ENCODE measurements at places on chromosomes 7 and 10.

DNA sequence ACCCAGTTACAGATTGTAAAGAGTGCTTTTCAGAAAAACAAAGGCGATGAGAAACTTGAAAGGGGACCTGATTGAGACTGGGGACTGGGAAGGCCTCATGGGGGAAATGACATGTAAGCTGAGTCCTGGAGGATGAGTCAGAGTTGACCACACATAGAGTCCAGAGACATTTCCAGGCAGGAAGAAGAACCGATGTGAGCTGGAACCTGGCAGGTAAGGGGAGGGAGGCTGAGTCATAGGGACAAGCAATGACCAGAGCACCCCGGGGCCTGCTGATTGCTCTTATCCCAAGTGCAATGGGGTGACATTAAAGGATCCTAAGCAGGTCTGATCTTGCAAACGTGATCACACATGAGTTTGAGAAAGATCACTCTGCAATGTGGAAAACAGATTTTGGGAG is 11.7 kb downstream of the TLL2 start:
- no peak for DNase-seq

GRCh38 chr7:18494821-18495408 is 634 bp upstream of the HDAC9 start:
- DNase-seq = no peak

- no peak for DNase-seq
Observed at GRCh38 chr10:5633166-5633749, 33.1 kb downstream of the ASB13 start.

- DNase-seq = no peak
Observed at GRCh38 chr7:2369139-2369538, 14.5 kb downstream of the EIF3B start.

GRCh38 chr7:125773113-125773785 is 843.6 kb upstream of the POT1 start:
- DNase-seq = no peak

DNA sequence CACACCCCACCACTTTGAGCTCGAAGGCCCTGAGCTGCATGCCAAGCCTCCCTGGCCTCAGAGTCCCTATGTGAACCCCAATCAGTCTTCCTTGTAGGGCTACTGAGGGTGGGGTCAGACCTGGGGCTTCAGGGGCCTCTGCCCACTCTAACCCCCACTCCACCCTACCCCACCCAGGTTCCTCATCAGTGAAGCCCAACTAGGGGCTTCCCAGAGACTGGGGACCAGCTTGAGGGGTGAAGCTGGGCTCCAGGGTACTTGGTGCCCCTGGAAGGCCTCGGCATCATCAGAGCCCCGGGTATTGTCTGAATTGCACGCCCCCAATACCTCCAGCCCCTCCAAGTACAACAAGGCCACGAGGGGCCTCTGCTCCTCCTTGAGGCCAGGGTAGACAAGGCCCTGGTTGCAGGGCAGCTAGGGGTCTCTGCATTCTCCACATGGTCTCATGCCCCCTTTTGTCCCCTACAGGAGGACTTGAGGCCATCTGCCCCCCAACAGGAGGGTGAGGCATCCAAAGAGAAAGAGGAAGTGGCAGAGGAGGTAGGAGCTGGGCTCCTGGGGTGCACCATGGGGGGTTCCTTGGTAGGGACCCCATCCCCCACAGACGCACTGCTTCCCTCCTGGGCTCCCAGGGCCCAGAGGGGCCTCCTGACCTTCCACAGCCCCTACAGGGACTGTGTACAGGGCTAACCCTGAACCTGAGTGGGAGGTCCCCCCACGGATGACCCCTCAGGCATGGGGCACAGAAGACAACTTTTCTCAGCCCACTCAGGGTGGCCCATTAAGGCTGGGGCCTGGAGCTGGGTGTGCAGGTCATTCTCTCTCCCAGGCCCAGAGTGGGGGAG is 4.0 kb downstream of the SNCG start:
- no peak for DNase-seq

DNA sequence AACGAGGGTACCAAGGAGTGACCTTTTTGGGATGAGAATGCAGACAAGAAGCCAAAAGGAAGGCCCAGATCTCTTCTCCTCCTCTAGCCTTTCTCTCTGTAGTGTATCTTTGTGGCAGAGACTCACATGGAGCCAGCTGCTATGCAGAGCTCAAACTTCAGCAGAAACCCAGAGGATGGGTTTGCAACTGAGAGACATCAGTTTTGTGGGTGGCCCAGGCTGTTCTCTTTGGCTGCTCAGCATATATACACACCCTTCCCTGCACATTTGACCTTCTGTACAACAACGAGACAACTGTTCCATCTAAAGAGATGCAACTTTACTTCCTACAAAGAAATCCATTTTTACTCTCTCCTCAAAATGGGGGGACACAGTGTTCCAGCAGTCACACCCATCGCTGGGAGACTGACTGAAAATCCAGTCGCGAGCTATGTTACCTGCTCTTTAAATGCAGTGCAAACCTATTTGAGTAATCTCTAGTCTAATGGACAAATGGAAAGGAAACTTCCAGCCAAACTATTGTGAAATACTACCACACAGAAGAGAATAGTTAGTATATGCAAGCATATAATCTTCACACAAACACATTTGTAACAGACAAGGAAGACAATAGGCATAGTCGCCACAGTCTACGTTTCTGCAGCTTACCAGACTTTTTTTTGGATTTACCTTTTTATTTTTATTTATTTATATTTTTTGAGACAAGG is 51.2 kb downstream of the GTF2I start:
- DNase-seq = no peak

DNA sequence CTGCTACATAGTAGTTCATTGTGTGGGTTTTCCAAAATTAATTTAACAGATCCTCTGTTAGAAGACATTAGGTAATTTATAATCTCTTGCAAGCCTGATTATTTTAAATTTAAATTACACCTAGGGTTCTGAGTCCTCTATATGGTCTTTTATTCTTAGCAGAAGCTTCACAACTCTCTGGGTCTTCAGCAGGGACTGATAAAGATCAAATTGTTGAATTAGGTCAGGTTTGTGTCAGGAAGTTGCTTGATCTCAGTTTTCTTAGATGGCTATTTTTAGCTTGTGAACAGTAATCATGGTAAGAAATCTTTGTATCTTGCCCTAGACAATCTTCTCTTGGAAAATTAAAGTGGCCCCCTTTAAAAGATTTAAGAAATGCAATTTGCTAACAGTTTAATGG is 183.1 kb upstream of the HDAC9 start:
- no peak for DNase-seq

DNA sequence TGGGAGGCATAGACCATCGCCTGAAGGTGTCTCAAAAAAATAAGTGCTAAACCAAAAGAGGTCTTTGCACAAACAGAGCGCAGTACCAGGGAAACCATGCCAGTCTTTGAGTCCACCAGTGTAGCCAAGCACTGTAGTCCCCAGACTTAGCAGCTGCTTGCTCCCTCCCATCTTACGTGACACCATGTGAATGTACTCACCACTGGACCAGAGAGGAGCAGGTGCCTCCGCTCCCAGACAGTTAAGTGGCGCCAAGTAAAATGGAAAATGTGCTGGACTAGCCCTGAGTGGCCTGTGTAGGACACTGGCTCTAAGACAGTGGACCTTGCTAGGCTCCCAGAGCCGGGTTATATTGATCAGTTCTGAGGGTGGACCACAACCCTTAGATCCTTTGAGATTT is 47.7 kb upstream of the PLEKHA1 start:
- no peak for DNase-seq

DNA sequence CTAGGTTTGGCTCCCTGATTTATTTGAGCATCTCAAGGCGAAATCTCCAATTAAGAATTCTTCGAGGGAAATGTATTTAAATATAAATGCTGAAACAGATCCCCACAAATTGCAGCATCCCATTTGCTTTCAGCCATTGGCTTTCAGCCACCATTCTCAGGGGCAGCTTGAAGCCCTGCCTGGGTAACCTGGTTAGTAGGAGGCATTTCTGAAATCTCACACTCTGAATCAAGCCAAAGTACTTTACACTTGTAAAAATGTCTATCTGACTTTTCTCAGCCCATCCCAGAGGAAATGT is 49.1 kb downstream of the GCC1 start:
- no peak for DNase-seq

- DNase-seq = no peak
Observed at GRCh38 chr7:6615723-6616555, 529 bp downstream of the ZNF853 start.

DNA sequence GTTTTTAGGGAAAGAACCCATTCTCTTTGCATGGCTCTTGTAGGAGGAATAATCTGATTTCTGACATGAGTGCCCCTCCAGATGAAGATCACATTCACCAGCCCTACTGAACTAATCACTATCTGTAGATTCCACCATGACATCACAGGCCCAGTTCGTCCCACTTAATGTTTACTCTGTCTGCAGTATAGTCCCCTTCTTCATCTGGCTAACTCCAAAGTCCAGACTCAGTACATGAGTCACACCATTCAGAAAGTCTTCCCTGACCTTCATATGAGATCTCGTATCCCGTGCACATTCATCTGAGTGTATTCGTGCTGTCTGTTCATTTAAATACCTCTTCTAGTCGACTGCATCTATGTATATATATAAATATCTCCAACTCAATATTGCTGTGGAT is 366.5 kb upstream of the AKR1E2 start:
- DNase-seq = peak; percentile 16

DNA sequence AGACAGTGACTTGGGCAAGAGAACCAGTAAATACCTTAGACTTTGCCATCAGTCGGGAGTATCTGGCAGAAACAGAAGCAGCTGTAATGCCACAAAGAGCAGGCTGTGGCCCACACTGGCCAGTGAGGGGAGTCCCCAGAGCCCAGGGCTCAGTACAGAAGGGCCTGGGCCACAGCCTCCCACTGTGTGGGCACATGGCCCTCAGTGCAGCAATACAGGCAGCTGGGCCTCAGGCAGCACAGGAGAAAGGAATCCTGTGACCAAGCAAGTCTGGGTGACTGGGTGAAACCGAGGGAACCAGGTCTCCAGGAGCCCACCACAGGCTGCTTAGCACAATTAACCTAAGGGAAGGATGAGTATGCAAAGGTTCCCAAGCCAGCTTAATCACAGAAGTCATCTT is 14.0 kb downstream of the WDR91 start:
- DNase-seq = no peak

DNA sequence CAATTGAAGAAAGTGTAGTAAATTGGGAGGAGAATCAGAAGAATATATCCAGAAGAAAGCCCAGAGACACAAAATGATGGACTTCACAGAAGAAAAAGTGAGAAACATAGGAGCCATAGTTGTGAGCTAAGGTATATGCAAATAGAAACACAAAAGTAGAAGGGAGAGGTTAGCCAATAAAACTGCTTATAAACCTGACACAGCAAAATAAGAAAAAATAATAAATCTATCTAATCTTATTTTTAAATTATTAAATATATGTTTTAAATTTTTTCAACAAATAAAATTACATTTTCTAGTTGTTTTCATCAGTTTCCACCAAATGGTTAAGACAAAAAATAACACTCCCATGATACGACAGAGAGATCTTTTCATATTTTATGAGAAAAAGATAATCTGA is 903.5 kb downstream of the DNAJB9 start:
- no peak for DNase-seq

GRCh38 chr10:14536241-14537213 is 205.8 kb upstream of the FRMD4A start:
- DNase-seq = peak; percentile 77

DNA sequence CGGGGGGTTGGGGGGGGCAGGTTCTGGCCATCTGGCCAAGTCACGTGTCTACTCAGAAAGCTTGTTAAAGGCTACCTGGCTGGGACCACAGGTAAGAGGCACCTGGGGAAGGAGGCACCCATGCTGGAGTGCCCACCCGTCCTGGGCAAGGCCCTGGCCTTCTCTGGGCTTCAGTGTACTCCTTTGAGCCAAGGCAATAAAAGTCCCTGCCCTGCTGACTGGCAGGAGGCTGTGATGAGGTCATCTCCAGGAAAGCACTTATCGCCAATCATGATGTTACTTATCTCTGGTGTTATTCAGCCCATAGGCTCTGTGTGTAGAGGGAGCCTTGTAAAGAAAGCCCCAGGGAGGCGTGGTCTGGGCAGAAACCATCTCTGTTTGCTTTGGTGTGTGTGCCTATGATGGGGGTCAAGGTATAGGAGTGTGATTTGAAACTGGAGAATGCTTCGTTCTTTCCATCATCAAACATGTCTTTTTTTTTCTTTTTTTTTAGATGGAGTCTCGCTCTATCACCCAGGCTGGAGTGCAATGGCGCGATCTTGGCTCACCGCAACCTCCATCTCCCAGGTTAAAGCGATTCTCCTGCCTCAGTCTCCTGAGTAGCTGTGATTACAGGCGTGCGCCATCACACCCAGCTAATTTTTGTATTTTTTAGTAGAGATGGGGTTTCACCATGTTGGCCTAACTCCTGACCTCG is 2.5 kb upstream of the CLDN4 start:
- DNase-seq = peak; percentile 70

DNA sequence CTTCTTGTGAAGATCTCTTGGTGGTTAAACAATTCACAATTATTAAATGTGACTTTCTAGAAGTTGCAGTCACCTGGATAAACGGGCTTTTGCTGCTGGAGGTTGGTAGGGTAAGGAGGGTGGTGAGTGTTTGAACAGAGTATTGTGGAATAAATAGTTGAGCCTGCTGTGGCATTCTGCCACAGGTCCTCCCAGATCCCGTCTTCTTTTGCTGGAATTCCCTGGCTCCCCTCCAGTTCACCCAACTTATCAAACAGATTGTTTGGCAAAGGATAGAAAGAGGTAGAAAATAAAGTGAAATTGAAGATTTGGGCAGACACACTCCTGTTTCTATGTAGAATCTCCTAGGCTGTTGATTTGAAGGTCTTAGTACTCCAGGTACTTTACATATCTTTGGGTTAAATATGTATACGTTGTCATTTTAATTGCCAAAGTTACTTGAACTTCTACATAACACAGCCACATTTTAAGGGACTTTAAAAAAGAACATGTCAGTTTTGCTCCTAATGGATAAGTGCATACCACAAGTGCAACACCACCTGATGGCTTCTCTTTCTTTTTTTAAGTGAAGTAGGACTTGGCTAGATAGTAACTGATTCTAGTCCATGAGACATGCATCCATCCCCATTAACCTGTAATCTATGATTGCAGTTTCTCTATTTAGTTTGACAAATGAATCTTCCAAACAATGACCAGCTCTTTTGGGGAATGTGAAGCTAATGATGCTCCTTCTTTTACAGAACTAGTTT is 83.0 kb downstream of the ARL4A start:
- peak; percentile 77 for DNase-seq

GRCh38 chr7:148939128-148939755 is 55.2 kb upstream of the EZH2 start:
- no peak for DNase-seq

GRCh38 chr7:157299613-157300368 is 37.0 kb upstream of the DNAJB6 start:
- DNase-seq = no peak

DNA sequence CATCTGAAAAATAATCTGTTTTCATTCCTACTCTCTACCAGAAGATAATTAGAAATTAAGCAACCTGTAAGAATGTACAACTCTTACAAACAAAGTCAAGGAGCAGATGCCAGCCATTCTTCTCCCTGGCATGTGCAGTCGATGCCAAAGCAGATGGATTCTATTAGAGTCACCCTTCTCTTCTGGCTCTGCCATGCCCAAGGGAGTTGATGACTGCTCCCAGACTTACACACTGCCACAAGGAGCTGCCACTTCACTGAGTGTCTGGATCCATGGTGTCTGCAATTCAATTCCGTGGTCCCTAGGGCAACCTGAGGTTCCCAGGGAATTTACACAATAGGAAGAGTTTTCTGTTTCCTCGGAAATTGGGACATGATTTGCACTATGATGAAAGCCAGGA is 89.1 kb upstream of the IFRD1 start:
- DNase-seq = no peak

GRCh38 chr10:96643920-96644319 is 57.1 kb upstream of the TM9SF3 start:
- DNase-seq = no peak

GRCh38 chr7:151827620-151828019 is 49.3 kb downstream of the PRKAG2 start:
- no peak for DNase-seq

- DNase-seq = no peak
Observed at GRCh38 chr10:52571018-52571417, 201.6 kb downstream of the MBL2 start.

All from dermis microvascular lymphatic vessel endothelial cell (primary cell).